ENCODE measurements at places on chromosomes 13 and 19.
A peak's percentile ranks its signal among the peaks of the same experiment; 100 is the strongest.

DNA sequence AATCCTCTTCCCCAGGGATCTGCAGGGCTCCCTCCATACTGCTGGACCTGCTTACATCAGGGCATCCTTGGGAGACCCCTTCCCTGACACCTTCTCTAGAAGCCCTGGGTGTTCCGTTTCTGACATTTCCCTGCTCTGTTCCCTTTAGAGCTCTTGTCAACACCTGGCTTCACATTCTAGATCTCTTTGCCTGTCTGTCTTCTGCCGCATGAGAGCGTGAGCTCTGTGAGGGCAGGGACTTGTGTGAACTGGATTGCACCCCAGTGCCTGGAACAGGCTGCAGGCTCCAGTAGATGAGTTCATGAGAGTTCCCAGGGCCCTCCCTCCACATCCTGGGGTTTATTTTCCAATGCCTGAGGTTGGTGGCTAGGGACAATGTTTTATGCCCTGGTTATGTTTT, 651 bp downstream of the CEACAM7 start:
- DNase-seq, result no peak

DNA sequence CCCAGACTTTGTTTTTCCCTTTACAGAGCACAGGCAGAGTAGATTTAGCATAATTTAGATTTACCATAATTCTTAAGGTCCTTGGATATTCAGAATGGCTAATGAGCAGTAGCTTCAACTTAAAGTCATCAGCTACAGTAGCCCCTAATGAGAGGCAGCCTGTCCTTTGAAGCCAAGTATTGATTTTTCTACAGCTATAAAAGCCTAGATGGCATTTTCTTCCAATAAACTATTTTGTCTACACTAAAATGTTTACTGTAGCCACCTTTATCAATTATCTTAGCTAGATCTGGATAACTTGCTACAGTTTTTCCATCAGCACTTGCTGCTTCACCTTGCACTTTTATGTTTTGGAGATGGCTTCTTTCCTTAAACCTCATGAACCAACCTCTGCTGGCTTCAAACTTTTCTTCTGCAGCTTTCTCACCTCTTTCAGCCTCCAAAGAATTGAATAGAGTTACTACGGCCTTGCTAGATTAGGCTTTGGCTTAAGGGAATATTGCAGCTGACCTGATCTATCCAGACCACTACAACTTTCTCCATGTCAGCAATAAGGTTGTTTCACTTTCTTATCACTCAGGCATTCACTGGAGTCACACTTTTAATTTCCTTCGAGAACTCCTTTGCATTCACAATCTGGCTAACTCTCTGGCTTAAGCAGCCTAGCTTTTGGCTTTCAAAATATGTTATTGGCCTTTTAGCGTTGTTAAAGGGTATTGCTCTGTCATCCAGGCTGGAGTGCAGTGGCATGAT, 26.6 kb downstream of the BRD4 start:
- DNase-seq, result no peak

DNA sequence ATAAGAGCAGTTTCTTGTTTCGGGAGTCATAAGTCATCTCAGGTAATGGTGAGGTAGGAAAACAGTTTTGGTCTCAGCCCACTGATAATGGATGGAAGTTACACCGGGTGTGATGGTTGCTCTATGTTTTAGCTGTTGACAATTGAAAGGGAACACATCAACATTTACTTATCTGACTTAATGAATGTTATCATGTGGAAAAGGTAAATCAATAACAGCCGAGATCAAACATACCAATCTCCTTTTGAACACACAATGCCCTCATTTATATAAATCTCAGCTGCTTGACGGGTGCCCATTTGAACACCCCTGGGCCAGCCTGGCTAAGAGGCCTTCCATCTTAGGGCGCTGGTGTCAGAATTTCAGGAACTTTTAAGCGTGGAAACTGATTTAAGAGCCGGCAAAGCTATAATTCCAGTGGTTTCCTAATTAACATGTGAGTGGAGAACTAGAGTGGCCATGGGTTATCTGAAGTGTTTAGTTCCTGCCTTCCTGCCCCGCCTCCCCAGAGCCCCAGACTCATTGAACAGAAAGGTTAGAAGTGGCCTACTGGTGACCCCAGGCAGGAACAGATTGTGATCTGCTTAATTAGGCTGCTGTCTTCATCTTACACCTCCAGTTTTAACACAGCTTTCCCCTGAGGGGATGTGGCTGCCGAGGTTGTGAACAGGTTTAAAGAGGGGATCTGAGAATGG, 572.7 kb downstream of the FGF9 start:
- no peak for DNase-seq

- DNase-seq, result no peak
These were observed 19.4 kb downstream of the ACTN4 start for GRCh38 chr19:38666663-38667511.

DNA sequence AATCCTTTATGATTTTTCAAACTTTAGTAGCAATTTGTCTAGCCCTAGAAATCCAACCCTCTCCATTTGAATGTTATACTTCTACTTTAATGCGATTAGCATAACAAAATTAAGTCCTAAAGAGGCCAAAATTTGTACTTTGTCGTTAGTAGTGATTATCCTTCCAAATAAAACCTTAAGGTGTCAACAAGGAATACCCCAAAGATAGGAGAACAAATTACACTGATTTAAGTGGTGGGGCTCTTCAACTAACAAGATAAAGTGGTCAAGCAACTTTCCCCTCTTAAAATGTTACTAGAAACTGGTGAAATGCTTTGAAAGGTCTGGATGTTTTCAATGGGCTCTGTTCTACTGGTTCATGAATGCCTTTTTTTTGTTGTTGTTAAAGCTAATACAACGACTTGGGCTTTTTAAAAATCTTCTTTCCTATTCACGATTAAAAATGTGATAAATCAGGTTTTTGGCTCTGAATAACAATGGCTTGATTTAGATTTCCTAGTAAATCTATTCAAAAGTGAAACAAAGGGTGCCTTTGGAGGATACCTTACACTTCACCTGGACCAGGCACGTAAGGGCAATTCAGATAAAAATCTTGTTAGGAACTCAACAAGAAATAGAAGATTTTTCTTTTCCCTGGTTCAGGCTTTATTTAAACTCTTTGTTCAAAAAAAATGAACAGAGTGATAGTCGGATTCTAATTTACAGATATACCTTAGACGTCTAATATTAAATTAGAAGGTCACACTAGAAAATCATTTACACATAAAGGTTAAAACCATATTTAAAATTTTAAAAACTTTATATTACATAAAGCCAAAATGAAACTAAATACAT, 3.1 kb downstream of the SOX21 start:
- no peak for DNase-seq

DNA sequence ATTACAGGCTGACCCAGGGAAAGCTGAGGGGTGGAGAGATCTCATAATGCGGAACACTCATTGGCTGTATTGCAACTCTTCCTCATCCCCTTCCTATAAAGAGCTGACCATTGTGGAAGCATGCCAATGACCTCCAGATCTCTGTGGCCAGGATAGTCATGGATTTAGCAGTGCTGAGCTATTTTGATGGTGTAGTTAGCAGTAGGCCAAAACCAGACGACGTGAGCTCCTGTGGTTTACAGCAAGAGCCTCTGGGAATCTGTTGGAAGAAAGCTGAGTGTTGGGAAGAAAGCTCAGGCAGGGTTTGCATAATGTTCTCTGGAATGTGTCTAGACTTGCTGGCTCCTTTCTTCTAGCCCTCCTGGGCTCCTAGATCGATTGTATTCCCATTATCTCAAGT, 187.5 kb upstream of the GPC6 start:
- DNase-seq, result peak; percentile 48

GRCh38 chr19:51593138-51593890, 22.2 kb downstream of the ZNF175 start:
- no peak for DNase-seq

- DNase-seq, result no peak
These were observed 14.8 kb upstream of the PROZ start for GRCh38 chr13:113143466-113144254.

DNA sequence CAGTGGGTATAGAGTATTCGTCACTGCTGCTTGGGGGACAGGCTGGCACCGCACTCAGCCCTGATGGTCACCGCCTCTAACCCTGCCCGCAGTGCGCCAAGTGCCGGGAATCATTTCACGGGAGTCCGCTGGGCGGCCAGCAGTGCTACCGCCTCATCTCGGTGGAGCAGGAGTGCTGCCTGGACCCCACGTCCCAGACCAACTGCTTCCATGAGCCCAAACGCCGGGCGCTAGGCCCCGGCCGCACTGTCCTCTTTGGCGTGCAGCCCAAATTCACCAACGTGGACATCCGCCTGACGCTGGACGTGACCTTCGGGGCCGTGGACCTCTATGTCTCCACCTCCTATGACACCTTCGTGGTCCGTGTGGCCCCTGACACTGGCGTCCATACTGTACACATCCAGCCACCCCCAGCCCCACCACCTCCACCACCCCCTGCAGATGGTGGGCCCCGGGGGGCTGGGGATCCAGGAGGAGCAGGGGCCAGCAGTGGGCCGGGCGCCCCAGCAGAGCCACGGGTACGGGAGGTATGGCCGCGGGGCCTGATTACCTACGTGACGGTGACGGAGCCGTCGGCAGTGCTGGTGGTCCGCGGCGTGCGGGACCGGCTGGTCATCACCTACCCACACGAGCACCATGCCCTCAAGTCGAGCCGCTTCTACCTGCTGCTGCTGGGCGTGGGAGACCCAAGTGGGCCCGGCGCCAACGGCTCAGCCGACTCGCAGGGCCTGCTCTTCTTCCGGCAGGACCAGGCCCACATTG, 14.5 kb downstream of the CNFN start:
- no peak for DNase-seq

DNA sequence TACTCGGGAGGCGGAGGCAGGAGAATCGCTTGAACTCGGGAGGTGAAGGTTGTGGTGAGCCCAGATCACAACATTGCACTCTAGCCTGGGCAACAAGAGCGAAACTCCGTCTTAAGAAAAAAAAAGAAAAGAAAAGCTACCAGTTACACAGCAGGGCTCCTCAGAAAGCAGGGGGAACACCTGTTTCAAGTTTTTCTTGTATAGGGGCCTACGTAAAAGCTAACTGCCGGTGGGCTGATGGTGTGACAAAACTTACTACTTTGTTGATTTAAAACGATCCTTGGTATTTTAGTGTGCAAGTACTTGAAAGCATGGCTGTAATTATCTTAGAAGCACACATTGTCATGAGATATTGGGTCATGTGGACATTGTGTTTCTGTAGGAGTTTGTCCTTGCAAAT, 15.7 kb upstream of the ERVV-1 start:
- DNase-seq, result no peak

DNA sequence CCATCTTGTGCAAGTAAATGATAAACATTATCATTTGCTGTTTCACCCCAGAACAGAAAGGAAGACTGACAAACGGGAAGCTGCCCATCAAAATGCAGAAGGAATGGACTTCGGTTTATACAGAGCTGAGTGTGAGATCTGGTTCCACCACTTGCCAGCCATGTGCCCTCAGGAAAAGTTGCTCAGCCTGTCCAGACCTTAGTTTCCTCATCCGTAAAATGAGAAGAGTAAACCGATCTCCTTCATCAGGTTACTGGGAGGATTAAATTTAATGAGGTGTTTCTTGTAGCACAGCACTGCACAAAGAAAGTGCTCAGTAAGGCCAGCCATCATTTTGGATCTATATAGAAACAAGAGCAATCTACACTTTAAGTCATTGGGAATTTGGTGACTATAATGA, 36.7 kb upstream of the SERP2 start:
- no peak for DNase-seq

DNA sequence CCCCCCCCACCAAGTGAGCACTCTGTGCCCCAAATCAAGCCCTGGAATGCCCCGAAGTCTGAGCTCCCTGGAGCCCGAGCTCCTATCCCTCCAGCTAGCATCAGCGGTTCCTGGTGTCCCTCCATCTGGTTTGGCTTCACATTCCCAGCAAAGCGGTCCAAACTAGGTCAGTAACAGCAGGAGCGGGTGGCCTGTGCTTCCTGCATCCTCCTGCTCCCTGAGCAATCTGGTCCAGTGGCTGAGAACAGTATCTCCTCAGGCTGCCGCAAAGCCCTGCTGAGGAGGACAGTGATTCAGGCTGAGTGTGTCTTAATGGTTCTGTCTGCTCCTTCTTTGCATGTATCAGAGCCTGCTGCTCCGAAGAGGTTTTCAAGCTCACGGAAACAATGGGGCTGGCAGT, 25.9 kb downstream of the RASL11A start:
- no peak for DNase-seq

DNA sequence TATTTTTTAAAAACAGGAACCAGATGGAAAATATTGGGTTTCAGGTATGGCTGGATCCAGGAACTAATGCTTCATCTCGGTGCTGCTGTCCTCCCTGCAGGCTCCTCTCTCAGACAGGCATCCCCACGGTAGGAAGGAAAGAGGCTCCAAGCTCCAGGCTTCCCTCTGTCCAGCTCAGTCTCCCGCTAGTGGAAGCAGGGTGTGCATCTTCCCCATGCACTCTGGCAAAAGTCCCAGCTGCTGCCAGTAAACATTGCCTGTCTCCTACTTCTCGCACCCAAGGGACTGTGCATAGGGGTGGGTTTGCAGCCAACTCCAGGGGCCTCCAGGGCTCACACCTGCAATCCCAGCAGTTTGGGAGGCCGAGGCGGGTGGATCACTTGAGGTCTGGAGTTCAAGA, 29.2 kb downstream of the IL12RB1 start:
- no peak for DNase-seq

DNA sequence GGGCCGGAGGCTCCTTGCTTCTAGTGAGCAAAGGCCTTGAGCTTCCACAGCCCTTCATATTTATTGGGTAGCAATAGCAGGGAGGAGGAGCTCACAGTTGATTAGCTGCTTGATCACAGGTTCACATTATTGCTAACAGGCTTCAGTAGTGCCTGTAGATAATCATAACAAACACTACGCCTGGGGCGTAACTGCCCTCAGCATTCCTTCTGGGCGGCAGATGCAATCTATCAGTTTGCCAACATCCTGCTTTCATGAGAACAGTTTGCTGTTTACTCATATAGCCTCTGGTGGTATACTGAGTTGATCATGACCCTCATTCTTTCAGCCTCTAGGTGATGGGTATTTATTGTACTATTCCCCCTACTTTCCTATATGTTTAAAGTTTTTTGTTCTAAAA, 149.4 kb downstream of the B3GLCT start:
- DNase-seq, result no peak

DNA sequence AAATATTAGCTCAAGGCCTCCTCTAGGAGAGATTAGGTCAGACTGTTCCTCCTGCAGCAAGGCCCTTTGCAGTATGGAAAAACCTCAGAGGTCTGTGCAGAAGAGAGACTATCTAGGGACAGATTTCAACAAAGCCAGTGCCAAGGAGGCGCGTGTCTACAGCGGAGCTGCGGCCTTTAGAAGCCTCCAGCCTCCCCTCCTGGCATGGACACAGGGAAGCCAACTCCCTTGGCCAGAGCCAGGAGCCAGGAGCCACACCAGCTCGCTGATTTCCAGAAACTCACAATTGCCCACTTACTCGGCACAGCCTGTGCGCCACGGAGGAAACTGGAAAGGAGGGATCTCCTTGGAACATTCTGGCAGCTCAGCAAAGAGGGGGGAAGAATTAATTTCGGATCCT, 63.4 kb downstream of the INSR start:
- DNase-seq, result no peak

DNA sequence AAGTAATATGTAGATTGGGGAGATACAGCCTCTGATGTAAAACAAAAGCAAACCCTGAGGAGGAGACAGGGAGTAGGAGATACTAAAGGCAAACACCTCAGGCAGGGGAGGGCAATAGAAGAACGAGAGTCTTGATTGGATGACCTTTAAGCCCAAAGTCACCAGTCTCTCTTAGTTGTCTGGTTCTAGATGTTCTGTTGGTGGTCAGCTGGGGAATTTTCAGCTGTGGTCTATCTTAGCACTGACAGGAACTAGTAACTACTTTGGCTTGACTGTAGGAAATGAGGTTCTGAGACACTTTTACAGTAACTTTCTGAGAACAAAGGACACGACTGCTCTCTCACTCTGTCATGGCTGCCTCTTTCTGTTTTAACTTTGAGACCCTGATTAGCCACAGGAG, 290.7 kb upstream of the MIR17HG start:
- no peak for DNase-seq

GRCh38 chr13:101751488-101751887, 299.0 kb downstream of the ITGBL1 start:
- peak; percentile 2 for DNase-seq

Measured in AG09309 (cell line).